Fibroblast of upper back skin (primary cell): ENCODE measurements at places on chromosomes 6 and 20.

DNA sequence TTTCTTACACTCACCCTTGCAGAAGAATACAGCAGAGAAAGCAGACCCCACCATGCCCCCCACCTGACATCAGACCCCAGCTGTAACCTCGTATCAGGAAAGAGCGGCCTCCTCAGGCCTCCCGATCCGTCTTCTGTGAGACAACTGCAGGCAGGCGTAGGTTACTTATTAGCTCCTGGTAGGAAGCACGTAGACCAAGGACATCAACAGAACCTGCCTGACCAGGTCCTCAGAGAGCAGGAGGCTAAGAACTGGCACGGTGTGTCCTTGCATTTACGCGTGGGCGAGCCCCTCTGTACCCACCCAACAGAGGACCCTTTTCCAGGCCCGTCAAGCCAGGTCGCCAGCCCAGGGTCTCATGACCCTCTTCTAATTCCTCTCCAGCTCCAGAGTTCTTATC lies 51.0 kb downstream of the ABHD12 start:
- DNase-seq: no peak

DNA sequence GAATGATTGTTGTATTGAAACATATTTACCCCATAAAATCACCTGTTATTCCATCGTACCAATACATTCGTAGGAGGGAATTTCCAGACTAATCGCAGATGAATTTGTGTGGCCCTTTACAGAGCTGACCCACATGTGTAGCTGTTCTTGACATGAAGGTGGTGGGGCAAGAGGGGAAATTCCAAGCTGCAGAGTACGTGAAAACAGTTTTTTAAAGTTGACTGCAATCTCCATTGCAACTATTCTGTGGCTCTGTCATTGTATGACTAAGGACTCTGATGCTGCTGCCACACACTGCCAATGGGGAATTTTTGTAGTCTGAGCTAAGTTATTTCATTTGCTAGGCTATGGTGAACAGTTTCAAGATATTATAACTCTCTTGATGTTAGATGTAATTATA lies 46.4 kb upstream of the ADTRP start:
- DNase-seq: peak; percentile 31

DNA sequence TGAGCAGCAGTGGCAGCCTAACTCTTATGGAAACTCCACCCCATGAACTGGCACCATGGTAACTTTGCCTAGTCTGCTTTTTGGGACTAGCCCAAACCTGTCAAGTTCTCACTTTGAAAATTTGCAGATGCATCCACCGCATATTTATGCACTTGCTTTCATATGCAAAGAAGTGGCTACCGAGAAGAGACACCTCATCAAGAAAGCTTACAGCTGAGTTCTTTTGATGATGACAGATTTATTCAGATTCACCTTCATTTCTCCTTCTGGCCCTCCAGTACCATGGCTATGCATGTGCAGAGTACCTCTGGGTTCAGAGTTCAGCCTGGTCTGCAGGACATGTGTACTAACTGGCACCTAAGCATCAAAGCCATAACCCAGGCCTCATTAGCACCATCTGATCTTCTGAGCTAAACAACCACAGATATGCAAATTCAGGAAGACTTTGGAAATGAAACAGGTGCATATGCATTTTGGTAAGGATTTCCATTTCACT lies 154.3 kb upstream of the TENT5A start:
- no peak for DNase-seq

DNA sequence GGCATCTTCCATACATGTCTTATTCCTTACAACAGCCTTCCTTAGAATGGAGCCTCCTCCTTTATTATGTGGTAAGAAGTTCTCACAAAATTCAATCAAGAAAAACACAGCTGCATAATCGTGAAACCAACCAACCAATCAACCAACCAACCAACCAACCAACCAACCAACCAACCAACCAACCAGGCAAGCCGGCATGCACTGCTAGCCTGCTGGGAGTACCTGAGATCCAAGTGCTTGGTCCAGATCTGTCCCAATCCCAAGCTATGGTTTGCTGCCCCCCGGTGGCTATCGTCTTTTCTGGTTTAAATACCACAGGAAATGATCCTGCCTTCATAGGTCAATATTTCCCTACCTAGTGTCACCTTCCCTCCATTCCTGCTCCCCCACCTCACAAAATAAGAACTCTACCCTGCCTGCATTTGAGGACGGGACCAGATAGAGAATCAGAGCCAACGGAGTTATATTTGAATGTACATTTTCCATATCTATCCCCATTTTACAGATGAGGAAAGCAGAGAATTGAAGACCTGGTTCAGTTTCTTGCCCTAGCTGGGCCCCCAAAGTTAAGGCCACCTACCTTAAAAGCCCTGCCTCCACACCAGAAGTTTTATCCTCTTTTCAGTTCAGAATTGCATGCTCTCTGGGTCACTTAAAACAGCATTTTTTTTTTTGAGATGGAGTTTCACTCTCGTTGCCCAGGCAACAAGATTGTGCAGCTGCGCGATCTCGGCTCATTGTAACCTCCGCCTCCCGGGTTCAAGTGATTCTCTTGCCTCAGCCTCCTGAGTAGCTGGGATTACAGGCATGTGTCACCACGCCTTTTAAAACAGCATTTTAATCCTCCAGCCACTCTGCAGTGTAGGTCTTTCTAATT lies 27.1 kb downstream of the RAB44 start:
- peak; percentile 58 for DNase-seq

- no peak for DNase-seq
Observed at GRCh38 chr20:46900826-46901225, 6.2 kb downstream of the EYA2 start.

DNA sequence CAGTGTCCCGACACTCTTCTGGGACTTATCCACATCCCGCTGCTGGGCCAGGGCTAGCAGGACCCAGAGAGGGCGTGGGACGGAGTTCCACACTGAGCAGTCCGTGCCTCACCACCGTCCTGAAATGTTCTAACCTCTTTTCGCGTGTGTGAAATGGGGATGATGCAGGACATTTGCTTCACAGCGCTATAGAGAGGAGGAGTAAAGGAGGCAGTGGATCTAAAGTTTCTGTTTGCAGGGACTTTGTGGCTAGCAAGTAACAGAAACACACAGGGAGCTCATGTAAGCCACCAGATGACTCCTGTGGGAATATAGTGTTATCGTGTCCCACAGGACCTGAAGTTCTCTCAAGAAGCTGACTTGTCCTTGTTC lies 634 bp downstream of the ITPA start:
- DNase-seq: no peak

- DNase-seq: no peak
Observed at GRCh38 chr6:149990661-149991471, 27.1 kb downstream of the ULBP1 start.

- DNase-seq: peak; percentile 46
Observed at GRCh38 chr6:18387061-18387721, at the start of gene RNF144B. Gene RNF144B (plus strand): TSS chr6:18387350. CDS start chr6:18399535, 12,185 bp downstream.

GRCh38 chr6:13368731-13369115 lies 40.4 kb upstream of the TBC1D7 start:
- DNase-seq: peak; percentile 52

DNA sequence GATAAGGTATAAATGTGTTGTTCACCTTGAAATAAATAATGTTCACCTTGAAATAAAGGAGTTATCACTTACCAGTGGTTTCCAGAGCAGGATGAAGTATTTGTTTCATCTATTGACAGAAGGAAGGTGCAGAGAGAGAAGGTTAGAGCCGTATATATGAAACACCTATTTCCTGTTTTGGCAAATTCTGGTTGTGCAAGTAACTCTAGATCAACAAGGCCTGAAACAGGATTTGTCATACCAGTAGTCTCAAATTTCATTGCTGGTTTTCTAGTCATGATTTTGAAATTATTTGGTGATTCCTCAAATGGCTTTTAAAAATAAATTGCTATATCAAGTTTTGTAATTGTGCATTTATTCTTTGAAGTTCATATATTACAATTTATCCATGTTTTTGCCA lies at the start of gene CRISP3:
TSS of gene CRISP3 (minus strand) at position 130 of the 400 bp plus-strand sequence. CDS start at position 109, 21 bp downstream.
- DNase-seq: no peak

DNA sequence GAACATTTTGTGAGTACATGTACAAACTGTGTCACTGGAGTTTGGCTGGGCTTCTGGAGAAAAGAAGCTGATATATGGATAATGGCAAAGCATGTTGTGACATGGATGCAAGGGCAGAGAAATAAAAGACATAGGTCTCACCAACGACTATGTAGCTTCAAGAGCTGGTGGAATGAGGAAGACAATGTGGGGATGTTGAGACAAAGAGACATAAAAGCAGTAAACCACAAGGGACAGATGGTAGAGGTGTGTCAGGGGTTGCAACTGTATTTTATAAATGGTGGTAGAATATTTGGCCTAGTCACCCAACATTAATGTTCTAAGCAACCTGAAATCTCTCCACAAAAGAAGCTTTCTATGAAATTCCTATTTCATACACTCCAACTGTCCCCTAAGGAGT lies 199.0 kb downstream of the KCNQ5 start:
- DNase-seq: no peak

DNA sequence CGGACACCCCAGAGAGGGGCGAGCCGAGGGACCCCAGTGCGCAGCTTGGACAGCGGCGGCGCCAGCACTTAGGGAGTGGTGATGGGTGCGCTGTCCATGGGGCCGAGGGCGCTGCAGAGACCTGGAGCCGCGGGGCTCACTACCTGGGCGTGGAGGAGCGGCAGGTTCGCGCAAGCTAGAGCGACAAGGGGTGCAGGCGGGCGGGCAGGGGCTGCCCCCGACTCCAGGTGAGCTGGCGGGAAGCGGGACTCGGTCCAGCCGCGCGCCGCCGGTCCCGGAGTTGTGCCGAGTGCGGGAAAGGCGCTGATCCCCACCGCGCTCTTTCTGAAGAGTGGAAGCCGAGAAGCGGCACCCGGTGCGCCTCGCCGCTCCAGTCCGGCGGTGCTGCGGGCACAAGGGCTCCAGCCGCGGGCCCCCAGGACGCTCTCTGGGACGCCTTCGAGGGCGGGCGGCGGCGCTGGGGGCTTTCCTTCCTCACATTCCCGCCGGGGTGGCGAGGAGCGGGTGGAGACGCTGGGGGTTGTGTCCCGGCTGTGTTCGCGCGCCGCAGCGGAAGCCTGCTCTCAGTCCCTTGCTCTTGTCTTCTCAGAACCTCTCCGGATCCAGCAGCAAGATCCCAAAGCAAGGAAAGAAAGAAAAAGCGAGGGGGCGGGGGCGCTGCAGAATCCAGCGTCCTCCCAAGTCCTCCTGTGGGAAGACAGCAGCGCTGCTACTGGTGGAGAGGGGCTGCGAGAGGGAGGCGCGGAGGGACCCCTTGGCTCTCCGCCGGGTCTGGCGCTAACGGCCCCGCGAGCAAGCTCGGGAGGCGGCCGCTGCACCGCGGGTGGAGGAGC lies at the start of gene B3GAT2:
TSS of gene B3GAT2 (minus strand) at position 610 of the 833 bp plus-strand sequence. CDS start 631 bp downstream, outside the sequence.
- DNase-seq: no peak

GRCh38 chr20:47231382-47232039 lies 125.0 kb downstream of the ZMYND8 start:
- peak; percentile 92 for DNase-seq

DNA sequence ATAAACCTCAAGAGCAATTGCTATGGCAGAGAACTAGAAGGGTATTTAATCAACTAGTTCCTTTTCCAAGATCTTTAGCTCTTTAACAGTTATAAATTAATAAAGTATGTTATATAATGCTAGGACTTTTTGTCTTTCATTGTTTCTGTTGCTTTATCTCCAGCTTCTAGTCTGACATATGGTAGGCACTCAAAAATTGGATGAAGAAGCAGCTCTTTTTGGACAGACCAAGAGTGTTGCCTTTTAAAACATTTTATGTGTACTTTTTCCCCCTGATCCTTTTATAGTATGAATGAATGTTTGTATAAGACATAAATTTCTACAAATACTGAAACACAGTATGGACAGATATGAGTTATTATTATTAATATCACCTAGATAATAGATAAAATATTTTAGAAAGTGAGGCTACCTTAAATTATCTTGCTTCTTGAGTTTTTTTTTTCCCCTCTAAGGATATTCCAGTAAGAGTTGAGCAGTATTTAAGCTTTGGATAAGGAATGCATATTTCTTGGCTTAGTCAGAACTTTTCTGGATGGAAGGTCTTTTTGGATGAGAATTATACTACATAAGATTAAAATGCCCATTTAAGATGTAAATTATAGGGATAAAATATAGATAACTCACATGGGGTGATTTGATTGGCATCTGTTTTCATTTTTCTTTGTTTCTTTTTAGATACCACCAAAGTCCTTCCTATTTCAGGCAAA lies 16.6 kb downstream of the LAMA2 start:
- peak; percentile 70 for DNase-seq

- DNase-seq: no peak
Observed at GRCh38 chr6:158222066-158222465, 53.9 kb downstream of the GTF2H5 start.
